Stimulated activated CD4-positive, alpha-beta T cell treated with anti-CD3 and anti-CD28 coated beads, TNF-alpha, amount 100 ng/mL, for 48 hours (primary cell): ENCODE measurements at places on chromosomes 12 and 14.

DNA sequence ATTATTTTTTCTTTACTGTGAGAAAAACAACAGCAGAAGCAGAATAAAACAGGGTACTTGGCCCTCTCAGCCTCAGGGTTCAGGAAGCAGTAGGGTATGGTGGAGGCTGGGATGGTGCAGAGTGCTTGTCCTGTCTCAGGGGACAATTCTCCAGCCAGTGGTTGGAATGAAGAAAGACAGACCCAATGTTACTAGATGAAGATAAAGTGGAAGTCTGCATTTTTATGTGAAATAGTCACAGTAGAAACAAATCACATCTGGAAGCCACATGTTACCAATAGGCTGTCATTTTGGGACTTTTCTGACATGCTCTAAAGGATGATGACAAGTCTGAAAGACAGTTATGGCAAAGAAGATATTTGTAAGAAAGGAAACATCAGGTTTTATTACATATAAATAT, 32.3 kb downstream of the PROX2 start:
- no peak for DNase-seq

DNA sequence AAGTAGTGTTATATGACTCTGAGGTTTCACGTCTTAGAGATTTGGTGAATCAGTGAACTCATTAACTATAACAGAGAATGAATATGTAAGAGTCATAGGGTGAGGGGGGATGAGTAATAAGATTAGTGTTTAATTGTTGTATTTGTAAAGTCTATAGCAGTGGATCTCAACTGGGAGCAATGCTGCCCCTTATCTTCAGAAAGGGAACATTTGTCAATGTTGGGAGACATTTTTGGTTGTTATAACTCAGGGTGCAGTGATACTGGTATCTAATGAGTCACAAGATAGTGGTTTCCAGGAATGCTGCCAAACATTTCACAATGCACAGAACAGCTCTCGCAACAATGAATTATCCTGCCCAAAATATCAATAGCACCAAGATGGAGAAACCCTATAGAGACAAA, 1193.7 kb downstream of the GALC start:
- DNase-seq, result no peak

DNA sequence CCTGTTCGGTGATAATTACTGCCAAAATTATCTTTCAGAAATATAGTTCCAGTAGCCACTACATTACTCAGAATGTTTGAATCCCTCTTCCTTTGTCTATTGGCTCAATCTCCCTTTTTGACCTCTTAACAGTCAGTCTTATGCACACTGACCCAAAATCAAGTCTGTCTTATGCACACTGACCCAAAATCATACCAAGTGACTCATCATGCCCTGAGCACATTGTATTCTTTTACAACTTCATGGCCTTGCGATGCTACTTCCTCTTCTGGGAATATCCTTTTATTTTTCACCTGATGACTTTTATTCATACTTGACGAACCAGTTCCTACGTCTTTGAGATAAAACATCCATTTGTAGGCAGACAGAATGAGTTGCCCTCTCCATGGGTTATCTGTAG, 182.3 kb downstream of the NPAS3 start:
- no peak for DNase-seq

DNA sequence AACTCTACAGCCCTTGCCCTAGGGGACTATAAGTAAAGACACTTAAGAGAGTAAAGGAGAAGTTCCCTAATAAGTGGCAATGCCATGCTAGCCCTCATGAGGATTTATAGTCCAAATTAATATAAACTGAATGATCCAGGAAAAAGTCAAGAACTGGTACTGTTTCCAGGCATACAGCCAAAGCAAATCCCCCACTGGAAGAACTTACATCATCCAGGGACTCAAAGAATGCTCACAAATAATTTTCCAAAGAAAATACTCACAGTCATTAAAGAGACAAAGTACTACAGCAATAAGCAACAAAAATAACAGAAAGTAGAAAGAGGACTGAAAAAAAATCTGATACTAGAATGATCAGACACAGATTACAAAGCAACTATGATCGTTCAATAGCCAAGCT, 79.7 kb upstream of the RAP1B start:
- no peak for DNase-seq

- no peak for DNase-seq
Observed at GRCh38 chr14:75742867-75743266, 81.8 kb downstream of the TTLL5 start.

GRCh38 chr12:116381744-116382685, 104.5 kb upstream of the MED13L start:
- no peak for DNase-seq

DNA sequence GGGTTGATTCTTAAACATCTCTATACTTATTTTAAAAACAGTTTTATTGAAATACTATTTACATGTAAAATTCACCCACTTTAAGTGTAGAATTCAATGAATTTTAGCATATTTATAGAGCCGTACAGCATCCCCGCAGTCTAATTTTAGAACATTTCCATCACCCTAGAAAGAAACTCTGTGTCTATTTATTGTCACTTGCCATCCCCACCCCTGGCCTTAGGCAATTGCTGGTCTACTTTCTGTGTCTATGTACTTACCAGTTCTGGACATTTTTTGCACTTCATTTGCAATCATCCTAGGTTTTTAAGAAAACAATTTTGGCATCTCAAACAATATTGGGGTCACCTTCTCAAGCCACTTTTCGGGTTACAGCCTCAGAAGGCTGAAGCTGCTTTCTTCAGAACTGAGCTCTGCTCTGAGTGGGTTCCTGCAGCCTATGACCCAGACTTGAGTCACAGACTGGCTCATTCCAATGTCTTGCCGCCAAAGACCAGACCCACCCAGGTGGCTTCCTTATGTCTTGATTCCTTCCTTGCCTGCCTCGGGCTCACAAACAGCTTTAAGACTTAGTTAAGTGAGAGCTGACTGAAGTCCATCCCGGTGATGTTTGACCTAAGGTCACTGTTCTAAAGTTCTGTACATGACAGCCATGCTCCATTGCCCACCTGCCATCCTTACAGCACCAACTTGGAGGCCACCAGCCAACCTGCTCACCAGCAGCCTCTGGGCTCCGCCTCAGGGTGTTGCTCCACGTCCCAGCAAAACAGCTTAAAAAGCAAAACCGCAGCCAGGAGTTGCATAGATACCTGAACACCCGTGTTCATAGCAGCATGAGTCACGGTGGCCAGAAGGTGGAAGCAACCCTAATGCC, 131.5 kb downstream of the CHST11 start:
- DNase-seq, result no peak

- DNase-seq, result peak; percentile 79
Observed at GRCh38 chr14:100375266-100375962, 52.3 kb downstream of the SLC25A47 start.

- DNase-seq, result no peak
Observed at GRCh38 chr14:103730490-103731035, 15.0 kb downstream of the ZFYVE21 start.

DNA sequence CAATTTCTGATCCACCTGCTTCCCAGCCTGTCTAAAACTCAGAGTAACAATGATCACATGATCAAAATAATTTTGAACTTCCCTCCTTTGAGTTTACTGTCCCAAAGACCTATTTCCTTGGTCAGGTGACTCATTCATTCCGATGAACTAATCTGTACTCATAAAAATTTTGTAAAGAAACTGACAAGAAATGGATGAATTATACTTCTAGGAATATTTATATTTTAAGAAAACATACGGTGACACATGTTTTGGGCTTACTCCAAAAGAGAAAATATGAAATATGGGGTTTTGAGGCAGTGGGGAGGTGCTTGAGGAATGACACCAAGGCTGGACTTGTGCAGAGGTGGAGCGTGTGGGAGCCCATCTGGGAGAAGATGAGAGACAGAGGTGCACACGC, 42.0 kb downstream of the GUCY2C start:
- no peak for DNase-seq

GRCh38 chr12:62748941-62749468, 185.9 kb downstream of the PPM1H start:
- no peak for DNase-seq

- no peak for DNase-seq
Observed at GRCh38 chr14:92628636-92629035, 115.1 kb downstream of the RIN3 start.

- DNase-seq, result no peak
Observed at GRCh38 chr12:68317047-68317667, 15.0 kb downstream of the MDM1 start.

DNA sequence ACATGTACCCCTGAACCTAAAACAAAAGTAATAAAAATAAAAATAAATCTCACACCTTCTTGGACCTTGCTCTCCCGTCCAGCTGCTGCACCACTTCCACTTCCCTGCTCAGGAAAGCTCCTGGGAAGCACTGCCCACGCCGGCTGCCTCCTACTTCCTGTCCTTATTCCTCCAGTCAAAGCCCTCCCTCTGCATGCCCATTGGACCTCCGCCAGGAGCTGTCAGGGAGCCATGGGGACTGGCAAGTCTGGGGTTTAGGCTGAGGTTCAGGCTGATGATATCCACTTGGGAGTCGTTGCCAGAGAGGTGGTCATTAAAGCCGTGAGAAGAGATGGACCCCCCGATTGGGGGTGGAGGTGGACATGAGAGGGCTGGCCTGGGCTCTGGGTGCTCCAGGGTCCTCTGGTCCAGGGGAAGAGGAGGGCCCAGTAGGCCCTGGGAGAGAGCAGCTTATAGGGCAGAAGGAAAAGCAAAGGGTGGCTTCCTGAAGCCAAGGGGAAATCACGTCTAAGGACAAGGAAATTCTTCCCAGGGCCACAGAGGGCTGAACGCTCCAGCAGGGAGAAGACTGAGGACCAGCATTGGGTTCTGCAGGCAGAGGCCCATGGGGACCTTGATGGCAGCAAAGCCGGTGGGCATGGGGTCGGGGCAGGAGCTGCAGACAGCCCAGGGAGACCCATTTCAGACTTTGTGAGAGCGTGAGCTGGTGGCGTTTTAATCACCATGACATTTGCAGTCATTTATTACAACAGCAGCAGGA, 78.7 kb downstream of the FZD10 start:
- no peak for DNase-seq

GRCh38 chr12:122722387-122722786, 5.8 kb upstream of the HCAR3 start:
- no peak for DNase-seq

- no peak for DNase-seq
Observed at GRCh38 chr12:50157259-50157658, 9.9 kb downstream of the CERS5 start.

DNA sequence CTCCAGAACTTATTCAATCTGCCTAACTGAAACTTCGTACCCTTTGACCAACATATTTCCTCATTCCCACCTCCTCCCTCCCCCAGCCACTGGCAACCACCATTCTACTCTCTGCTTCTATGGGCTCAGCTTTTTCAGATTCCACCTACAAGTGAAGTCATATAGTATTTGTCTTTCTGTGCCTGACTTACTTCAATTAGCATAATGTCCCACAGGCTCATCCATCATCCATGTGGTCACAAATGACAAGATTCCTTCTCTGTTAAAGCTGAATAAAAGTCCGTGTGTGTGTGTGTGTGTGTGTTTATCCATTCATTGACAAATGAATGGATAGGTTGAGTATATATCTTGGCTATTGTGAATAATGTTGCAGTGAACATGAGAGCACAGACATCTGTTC, 1.3 kb upstream of the C14orf39 start:
- DNase-seq, result no peak

DNA sequence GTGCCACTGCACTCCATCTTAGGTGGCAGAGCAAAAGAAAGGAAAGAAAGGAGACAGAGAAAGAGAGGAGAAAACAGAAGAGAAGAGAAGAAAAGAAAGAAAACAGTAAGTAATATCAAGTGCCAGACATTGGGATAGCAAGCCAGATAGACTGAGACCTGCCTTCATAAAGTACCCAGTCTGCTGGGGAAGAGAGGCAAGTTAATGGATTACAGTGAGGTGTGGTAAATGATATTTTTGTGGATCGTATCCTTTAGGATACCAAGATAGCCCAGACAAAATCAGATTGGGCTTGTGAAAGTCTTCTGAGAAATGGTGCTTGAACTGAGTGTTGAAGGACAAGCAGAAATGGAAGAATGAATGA, 1.5 kb upstream of the SPTSSA start:
- DNase-seq, result no peak

DNA sequence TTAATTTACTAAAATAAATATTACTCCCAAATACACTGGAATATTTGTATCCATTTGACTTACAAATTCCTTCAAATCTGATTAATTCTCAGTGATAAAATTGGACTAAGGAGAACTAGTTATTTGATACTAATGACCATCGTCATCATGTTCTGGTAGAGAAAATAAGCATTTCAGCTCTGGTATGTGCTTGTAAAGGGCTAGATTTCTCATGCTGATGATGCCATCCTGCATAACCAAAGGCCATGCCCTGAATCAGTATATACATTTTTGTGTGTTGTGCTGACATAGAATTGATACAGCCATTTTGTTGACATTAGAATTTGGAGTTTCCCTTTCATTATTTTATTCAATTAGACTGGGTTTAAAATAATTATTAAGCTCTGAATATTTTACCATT, 148.9 kb downstream of the PCNX1 start:
- no peak for DNase-seq

- no peak for DNase-seq
Observed at GRCh38 chr12:13606290-13606689, 375.1 kb downstream of the GRIN2B start.

GRCh38 chr12:124694846-124695497, 127.6 kb upstream of the NCOR2 start:
- no peak for DNase-seq

DNA sequence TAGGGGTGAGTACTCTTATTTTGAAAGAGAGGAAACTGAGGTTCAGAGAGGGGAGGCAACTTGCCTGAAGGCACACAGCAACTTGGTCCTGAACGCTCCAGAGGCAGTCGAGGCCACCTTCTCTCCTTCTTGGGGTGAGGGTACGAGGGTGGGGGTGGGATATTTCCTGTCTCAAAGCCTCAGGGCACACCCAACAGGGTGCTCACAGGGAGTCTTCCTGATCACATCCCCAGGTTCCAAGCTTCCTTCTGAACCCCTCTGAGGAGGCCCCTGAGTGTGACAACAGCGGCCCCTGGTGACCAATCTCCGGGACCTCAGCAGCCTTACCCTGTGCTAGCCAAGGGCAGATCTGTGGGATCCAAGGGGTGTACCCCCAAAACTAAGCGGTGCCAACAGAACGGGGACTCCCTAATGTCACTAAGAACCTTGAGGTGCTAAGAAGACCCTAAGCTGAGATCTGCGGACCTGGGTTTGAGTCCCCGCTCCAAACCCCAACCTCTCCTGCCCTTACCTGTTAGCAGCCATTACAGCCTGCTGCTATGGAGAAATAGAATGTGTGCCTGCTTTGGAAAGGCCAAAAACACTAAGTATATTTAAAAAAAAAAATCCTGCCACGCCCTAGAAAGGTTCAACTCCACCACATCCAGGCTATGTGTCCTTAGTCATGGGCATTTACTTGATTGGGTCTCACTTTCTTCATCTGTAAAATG, 57.9 kb downstream of the TRPV4 start:
- DNase-seq, result peak; percentile 50

DNA sequence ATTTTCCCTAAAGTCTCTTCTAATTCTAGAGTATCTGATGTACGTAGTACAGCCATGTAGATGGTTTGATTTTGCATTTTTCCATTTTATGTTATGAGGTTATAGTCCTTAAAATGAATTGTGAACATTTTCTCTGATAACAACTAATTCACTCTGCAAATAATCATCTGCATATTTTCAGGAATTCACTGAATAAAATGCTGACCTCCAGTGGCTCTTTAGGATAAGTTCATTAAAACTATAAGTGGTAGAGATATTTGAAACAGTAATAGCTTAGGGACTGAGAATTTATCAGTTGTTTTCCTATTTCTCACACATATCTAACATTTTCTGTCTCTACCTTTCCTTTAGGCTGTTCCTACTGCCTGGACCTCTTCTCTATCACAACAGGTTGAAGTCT, 4.4 kb downstream of the MSRB3 start:
- no peak for DNase-seq
